ENCODE measurements at places on chromosomes 16 and 17. TPM values are rescaled to one million over a fixed set of nuclear protein-coding genes. Genes with fewer than 3 reads are reported as not detected.

HS3ST3B1 gene
- 20.8 TPM for total RNA-seq

GCGR gene
- not detected for total RNA-seq

GPRC5C gene
- 0.54 TPM for total RNA-seq

TLCD3B gene
- 1.8 TPM for total RNA-seq

GPR139 gene
- not detected for total RNA-seq

ICAM2 gene
- 62.2 TPM for total RNA-seq

SCGB1C2 gene
- not detected for total RNA-seq

TEX14 gene
- total RNA-seq, result 0.07 TPM

LGALS9B gene
- not detected for total RNA-seq

NPIPA3 gene
- 3.3 TPM for total RNA-seq

CACNG5 gene
- not detected for total RNA-seq

FBXW10B gene
- total RNA-seq, result 0.35 TPM

PARN gene
- 55.6 TPM for total RNA-seq

ATP6V0A1 gene
- total RNA-seq, result 18.8 TPM

ZNF598 gene
- total RNA-seq, result 99.0 TPM

KRTAP16-1 gene
- not detected for total RNA-seq

NXPH3 gene
- total RNA-seq, result not detected
